ENCODE measurements at places on chromosomes 12 and 14. TPM values are rescaled to one million over a fixed set of nuclear protein-coding genes. Genes with fewer than 3 reads are reported as not detected.
A peak's percentile ranks its signal among the peaks of the same experiment; 100 is the strongest.

DNA sequence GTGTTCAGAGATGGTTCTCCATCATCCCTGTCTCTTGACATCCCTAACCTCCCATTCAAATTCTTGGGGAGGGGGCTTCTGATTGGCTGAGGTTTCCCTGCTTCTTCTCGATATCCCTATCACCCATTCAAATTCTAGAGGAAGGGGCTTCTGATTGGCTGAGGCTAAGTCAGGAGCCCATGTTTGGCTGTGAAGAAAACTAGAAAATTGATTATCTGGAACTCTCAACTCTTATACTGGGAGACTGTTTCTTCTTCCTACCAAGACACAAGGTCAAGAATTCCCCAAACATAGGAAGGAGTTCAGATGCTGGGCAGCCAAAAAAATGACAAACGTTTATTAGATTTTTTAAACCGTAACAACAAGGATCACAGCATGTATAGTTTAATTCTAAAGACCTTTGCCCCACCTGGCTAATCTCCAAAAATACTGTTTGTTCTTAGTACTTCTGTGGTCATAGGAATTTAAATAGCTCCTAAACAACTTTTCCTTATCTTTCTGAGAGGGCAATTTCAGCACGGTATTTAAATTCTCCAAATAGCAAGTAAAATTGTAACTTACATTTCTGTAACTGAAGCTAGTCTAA, 26.4 kb downstream of the SPIC start:
- no peak for DNase-seq

GRCh38 chr14:57078054-57078453, 190.7 kb downstream of the EXOC5 start:
- DNase-seq: no peak

The SLC39A2 gene
- 0.25 TPM for total RNA-seq

DNA sequence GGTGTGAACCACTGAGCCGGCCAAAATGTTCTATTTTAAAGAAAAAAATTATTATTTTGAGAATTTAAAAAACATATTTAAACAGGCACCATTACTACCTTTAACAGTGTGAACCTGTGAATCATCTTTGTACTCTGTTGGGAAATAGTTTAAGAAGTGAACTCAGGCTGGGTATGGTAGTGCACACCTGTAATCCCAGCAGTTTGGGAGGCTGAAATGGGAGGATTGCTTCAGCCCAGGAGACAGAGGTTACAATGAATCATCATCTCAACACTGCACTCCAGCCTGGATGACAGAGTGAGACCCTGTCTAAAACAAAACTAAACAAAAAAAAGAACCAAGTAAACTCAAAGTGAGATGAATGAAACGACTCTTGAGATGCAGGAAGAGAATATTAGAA, 3.1 kb upstream of the WDR89 start:
- no peak for DNase-seq

The CCDC196 gene
- total RNA-seq: not detected

DNA sequence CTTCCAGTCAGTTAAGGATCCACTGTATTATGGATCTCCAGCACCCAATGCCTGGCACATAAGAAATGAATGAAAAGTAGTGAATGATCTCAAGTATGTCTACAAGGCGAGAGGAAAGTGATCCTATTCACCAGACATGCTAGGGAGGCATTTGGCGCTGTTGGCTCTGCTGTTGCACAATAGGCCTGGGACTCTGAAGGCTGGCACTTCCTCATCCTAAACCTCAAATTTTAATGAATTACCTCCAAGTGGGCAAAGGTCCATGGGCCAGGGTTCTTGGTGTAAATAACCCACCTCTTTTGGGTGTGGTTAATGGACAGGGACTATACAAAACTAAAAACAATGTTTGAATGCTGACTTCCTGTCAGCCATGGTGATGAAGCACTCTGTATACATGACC, 173.4 kb upstream of the PZP start:
- no peak for DNase-seq

The CD27 gene
- not detected for total RNA-seq

DNA sequence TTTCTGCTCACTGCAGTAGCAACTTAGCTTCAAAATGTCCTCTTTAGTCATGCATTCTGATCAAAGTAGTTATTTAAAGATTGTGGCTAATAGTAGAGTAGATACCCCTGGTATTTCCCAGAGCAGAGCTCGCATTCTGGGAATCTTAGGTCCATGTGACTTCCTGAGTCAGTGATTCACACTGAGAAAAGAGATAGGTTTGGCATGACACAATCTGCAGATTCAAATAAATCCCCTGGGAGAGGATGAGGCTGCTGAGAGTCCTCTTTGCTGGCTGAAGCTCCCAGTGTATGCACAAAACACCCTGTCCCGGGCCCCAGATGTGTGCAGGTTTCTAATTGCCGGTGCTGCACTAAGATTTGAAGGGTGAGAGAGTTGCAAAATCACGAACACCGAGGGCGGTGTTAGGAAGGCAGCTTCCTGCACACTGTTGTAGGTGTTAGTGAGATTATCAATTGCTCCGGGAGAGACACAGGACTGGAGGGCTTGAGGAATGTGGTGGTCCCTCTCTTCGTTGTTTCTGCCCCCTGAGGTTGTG, 233.2 kb downstream of the NRXN3 start:
- peak; percentile 86 for DNase-seq

- no peak for DNase-seq
Observed at GRCh38 chr12:130488358-130488710, 150.6 kb downstream of the PIWIL1 start.

DNA sequence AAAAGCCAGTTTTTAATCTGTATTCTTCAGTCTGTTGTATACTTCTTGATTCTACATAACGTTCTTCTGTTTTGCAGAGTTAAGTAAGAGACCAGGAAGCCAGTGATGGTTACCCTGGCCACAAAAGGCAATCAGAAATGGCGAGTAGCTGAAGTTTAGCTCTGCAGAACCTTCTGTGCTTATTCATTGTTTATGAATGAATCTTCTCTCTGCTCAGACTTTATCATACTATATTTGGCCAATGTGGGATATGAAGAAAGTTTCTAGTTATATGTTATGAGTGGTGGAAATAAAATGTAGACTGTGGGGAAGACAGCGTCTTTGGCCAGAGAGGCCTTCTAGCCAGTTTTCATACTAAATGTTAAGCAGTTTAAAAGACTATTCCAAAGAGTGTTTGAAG, 249.9 kb upstream of the RGS6 start:
- DNase-seq: no peak

The EID3 gene
- 1.5 TPM for total RNA-seq

- DNase-seq: no peak
Observed at GRCh38 chr12:20453756-20454310, 85.5 kb downstream of the PDE3A start.

The MGAT2 gene
- 38.5 TPM for total RNA-seq

- DNase-seq: no peak
Observed at GRCh38 chr14:70354204-70354603, 5.3 kb downstream of the COX16 start.

The WNT1 gene
- total RNA-seq: not detected

- no peak for DNase-seq
Observed at GRCh38 chr12:42828836-42829235, 239.3 kb upstream of the PRICKLE1 start.

- no peak for DNase-seq
Observed at GRCh38 chr12:120583478-120584030, 2.4 kb upstream of the POP5 start.

DNA sequence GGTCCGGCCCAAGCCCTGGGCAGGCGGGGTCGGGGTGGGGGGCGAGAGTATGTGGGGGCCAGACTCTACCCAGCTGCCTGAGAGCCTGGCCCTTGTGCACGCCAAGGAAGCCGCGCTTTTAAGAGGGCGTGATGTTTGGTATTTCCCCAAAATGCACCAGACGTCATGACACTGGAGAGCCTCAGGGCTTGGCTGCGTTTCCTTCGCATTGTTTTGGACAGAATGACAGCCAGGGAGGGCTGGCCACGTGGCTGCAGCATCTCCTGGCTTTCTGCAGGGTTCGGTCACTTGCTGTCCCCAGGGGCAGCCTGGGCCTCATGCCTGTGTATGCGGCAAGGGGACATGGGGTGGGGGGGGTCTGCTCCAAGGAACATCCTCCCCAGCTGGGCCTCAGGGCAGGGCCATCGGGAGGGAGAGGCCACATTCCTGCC, 16.1 kb upstream of the NUDT14 start:
- no peak for DNase-seq

DNA sequence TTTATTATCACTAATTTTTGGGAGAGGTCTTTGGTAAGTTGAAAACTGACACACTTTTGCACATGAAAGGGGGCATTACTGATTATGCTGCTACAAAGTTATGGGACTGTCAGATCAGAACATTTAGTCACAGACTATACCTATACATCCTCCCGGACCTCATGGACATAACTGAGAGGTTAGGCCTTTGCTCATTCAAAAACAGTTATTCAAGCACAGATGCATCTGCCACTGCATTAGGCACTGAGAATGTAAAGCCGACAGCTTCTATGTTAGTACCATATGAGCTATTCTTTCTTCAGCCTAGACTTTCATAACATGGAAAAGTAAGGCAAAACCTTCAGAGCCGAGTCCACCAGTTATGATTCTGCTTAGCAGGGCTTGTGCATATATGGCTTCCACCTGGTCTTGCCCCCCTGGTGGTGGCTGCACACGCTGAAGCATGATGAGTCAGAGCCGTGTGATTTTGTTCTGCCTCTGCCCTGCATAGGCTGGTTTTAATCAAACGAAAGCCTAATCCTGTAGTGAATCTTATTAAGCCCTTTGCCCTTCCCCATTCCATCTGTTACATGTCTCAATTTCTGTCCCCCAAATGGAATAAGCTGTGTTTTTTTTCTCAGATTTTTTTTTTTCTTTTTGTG, 21.8 kb upstream of the RNU6-8 start:
- peak; percentile 47 for DNase-seq

DNA sequence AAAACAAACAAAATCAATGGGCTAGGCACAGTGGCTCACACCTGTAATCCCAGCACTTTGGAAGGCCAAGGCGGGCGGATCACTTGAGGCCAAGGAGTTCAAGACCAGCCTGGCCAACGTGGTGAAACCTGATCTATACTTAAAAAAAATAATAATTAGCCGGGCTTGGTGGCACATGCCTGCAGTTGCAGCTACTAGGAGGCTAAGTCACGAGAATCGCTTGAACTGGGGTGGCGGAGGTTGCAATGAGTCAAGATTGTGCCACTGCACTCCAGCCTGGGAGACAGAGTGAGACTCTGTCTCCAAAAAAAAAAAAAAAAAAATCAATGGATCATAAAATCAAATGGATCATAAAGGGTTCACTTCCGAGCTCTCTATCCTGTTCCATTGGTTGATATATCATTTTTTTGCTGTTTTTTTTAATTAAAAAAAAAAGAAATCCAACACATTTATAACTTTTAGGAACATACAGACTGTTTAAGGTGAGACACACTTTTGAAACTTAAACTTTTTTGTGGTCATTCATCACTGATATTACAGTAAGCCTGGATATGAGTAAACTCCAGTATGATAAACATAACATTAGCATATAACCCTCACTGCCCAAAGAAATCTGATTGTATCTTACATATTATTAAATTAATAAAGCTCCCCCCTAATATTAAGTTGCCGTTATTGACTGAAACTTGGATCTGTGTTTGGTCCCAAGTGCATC, 22.1 kb downstream of the MOK start:
- DNase-seq: no peak

DNA sequence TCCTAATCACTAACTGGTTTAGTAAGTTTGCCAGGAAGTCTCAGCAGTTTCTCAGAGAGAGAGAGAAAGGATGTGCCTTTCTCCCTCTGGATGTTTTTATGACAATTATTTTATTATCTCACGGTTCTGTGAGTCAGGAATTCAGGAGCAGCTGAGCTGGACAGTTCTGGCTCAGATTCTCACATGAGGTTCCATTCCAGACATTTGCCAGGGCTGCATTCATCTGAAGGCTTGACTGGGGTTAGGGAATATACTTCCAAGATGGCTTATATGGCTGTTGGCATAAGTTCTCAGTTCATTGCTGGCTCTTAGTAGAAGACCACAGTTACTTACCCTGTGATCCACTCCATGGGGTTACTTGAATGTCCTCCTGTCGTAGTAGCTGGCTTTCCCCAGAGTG, 101.2 kb upstream of the ATF7IP start:
- no peak for DNase-seq

DNA sequence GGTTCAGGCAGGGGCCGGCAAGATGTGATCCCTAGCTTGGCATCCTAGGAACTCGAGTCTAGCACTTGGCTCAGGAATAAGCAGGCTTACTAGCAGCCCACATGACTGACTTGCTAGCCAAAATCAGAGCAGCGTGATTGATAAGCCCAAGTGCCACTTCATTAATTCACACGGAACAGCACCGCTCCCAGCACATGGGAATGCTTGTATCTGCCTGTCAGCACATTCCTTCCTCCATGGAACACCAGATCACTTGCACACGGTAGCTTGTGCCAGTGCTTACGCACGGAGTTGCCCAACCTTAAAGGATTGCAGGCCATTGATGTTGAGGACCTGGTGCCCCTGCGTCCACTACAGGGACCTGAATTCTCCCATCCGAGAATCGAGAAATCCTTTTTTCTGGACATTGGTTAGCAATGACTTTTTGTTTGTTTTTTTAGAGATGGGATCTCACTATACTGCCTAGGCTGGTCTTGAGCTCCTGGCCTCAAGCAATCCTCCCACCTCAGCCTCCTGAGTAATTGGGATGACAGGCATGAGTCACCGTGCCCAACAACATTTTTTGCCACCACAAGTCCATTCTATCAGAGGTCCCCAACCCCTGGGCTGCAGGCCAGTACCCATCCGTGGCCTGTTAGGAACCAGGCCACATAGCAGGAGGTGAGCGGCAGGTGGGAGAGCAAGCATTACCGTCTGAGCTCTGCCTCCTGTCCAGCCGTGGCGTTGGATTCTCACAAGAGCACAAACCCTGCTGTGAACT, 30.6 kb upstream of the TSPAN9 start:
- DNase-seq: no peak

The NTF3 gene
- not detected for total RNA-seq

The HPD gene
- not detected for total RNA-seq

DNA sequence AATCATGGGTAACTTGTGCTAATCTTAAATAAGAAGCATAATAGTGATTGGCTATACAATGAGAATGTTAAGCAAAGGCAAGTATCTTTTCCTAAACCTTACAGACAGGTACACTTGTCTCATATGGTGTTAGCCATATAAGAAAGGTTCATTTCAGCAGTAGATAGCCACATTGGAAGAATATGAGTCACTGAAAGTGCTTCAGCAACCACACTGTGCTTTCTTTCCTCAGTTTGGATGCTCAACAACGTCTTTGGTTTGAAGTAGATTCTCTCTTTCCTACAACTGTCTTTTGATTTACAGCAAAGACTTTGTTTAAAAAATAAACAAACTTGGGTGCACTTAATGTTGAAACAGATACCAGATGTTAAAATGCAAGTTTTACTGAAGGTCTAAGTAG, 8.9 kb downstream of the DDHD1 start:
- DNase-seq: no peak

The TAS2R30 gene
- 0.48 TPM for total RNA-seq

The STAC3 gene
- total RNA-seq: not detected

Measured in kidney epithelial cell (primary cell).